Hypothalamus (tissue), 51 donors: ENCODE measurements at places on chromosomes 1 and 21.

DNA sequence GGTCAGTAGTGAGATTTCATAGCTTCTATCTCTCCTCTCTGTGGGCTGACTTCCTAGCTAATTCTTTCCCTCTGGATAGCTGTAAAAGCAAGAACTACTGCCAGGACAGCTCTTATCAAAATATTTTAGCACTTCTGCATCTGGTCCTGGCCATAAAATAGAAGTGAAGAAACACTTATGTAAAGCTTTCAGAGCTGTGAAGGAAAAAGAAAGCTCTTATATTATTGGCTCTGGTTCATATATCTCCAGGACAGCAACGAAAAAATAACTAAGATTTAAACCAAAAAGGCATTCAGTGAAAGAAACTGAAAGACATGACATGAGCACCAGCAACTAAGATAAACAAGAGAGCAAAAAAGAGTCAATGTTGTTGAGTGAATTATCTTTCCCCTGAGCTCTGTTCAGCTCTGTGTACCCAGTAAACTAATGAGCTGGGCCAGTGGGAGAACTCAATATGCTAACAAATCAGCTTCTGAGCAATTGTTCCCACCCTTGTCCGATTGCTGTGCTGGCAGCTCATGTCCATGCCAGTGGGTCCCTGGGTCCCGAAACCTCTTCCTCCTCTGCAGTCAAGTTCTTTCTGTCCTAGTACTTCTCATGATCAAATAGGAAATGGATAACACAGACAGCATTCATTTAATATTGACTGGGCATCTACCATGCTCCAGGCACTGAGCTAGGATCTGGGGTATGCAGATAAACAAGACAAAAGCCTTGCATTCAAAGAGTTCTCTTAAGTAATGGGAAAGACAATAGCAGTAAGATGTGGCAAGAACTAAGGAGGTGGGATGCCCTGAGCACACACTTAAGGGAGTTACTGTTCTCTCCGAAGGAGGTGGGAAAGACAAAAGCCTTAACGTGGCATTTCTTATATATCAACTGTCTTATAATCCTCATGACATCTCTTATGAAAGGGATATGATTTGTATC is 45.3 kb upstream of the MAN1A2 start:
- no peak for DNase-seq

GRCh38 chr1:5333291-5333690 is 658.9 kb downstream of the NPHP4 start:
- DNase-seq: no peak

DNA sequence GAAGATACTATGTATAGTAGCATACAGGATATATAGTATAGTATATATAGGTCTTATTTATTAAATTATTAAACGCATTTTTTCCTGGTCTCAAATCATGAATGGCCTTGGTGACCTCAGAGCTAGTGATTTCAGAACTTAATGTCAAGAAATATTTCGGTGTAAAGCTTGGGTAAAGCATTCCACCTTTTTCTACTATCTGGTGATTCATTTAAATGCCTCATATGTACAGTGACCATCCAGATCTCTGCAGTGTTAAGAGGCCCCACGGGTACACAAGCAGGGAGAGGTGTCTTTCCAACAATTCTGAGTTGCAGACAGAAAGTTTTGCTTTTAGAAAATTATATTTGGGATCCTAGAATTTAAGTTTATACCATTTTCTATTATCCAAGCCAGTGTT is 626.5 kb downstream of the PTPRC start:
- DNase-seq: no peak

- DNase-seq: no peak
These were observed 46.4 kb downstream of the KCND3 start for GRCh38 chr1:111943066-111943465.
